ENCODE measurements at places on chromosomes 2 and 18.

GRCh38 chr2:2183176-2183575 lies 147.9 kb downstream of the MYT1L start:
- DNase-seq: no peak

- no peak for DNase-seq
These were observed 82.9 kb upstream of the TMEFF2 start for GRCh38 chr2:192277494-192278109.

- DNase-seq: no peak
These were observed 980 bp upstream of the PDE6D start for GRCh38 chr2:231781798-231782726.

DNA sequence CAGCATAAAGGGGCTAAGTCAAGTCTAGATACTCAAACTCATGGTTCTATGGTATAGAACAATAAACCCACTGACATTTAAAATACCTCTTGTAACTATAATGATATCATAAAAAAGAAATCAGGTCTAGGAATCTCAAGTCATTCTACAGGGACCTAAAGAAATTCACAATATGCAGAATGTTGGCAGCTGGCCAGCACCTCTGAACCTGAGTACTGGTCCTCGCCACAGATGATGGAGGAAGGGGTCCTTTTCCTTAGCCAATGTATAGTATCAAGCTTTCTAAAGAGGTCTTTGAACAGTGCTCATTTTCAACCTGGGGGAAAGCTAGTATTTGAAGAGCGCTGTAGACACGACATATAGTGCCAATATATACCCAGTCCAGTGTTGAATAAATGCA lies 108.4 kb upstream of the ITGB6 start:
- no peak for DNase-seq

DNA sequence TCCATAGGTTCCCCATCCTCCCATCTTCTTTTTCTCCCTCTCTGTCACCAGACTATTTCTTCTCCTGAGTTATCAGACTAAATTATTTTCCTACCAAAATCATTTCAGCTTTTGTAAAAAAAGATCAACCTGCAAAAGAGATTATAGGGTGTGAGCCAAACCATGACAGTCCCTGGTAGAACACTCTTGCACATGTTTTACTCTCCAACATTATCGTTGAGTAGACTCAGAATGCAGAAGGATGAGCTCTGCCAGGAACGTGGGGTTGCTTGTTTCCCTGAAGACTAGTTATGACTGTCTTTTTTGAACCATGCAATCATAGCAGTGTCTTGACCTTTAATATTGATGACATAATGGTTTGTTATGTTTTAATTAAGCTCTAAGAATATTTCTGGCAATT lies 360.1 kb upstream of the VWC2L start:
- no peak for DNase-seq

- no peak for DNase-seq
These were observed 138.6 kb upstream of the MSH6 start for GRCh38 chr2:47644351-47644750.

GRCh38 chr2:54864096-54864495 lies 140.6 kb downstream of the EML6 start:
- DNase-seq: no peak
